ENCODE measurements at places on chromosomes 7 and 10.

- DNase-seq, result no peak
Observed at GRCh38 chr7:151018421-151019129, 5.7 kb downstream of the ATG9B start.

- DNase-seq, result no peak
Observed at GRCh38 chr7:80563561-80564327, 51.9 kb upstream of the GNAT3 start.

- DNase-seq, result no peak
Observed at GRCh38 chr7:127928852-127929251, 102.4 kb downstream of the LRRC4 start.

DNA sequence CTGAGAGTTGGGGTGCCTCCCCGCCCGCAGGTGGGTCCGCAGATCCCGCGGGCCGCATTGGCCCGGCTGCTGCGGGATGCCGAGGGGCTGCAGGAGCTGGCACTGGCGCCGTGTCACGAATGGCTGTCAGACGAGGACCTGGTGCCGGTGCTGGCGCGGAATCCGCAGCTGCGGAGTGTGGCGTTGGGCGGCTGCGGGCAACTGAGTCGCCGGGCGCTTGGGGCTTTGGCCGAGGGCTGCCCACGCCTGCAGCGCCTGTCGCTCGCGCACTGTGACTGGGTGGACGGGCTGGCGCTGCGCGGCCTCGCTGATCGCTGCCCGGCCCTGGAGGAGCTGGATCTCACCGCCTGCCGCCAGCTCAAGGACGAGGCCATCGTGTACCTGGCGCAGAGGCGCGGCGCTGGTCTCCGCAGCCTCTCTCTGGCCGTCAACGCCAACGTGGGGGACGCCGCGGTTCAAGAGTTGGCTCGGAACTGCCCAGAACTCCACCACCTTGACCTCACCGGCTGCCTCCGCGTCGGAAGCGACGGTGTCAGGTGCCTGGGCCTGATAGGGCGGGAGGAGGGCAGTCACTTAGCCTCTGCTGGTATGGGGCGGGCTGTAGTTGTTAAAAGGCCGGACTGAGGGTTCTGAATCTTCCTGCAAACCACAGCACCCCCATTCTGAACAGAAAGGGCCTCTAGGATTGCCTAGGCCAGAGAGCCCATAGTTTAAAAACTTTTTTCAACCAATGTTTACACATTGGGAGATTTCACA lies 1.3 kb downstream of the FBXL15 start:
- no peak for DNase-seq

DNA sequence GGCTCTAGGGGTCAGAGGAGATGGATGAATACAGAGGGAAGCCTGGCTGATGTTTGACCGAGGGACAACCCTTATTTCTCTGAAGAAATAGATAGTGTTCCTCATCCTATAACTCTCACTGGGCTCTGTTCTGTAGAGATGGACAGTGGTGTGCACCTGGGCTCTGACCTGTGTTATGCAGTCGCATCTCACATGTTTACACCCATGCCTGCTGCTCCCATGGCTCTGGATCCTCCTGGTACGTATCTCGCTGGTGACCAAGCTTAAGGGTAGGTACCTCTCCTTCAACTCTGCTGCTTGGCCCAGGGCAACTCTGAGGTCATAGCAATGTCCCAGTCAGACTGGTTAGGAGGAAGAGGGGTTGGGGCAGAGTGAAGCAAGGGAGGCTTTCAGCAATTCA lies 42.8 kb downstream of the ADRA2A start:
- no peak for DNase-seq

DNA sequence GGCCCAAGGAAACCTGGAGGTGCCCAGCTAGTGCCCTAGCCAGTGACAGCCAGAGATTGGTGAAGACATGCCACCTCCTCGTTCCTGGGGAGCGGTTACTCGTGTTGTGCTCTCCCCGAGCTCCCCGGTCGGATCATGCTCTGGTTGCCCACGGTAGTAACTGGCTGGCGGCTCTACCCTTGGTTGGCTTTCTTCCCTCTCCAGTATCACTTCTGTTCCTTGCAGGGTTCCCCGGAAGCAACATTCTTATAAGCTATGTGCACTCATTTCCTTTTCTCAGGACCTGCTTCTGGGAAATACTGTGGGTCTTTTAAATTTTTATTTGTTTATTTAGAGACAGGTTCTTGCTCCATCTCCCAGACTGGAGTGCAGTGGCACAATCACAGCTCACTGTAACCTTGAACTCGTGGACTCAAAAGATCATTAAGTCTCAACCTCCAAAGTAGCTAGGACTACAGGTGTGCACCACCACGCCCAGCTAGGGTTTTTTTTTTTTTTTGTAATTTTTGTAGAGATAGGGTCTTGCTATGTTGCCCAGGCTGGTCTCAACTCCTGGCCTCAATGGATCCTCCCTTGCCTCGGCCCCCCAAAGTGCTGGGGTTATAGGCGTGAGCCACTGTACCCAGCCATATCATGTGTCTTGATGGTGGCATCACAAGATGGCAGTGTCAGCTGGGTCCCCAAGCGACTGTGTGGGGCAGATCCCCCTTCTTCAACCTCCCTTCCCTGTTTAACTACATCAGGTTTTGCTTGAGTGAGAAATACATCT lies 6.9 kb upstream of the CALHM1 start:
- DNase-seq, result no peak
